ENCODE measurements at places on chromosomes 12 and 14.

DNA sequence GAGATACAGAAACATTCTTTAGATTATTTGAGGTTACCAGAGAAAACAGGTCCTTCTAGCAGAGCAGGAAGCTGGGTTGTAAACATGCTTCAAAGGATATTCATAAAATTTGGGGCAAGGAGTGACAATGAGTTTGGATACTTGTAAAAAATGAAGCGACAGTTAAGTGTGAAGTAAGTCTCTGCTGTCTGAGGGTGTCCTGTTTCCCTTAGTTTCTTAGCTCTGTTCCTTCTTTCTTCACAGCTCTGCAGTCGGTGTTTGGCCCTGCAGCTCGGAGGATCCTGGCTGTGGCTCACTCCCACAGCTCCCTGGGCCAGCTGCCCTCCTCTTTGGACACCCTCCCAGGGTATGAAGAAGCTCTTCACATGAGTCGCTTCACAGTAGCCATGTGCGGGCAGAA lies 10.8 kb downstream of the TMEM52B start:
- no peak for DNase-seq

GRCh38 chr14:65548878-65549277 lies 136.3 kb downstream of the FUT8 start:
- no peak for DNase-seq

- DNase-seq = peak; percentile 70
Measured at GRCh38 chr14:60254176-60254575, 5.2 kb downstream of the PPM1A start.

DNA sequence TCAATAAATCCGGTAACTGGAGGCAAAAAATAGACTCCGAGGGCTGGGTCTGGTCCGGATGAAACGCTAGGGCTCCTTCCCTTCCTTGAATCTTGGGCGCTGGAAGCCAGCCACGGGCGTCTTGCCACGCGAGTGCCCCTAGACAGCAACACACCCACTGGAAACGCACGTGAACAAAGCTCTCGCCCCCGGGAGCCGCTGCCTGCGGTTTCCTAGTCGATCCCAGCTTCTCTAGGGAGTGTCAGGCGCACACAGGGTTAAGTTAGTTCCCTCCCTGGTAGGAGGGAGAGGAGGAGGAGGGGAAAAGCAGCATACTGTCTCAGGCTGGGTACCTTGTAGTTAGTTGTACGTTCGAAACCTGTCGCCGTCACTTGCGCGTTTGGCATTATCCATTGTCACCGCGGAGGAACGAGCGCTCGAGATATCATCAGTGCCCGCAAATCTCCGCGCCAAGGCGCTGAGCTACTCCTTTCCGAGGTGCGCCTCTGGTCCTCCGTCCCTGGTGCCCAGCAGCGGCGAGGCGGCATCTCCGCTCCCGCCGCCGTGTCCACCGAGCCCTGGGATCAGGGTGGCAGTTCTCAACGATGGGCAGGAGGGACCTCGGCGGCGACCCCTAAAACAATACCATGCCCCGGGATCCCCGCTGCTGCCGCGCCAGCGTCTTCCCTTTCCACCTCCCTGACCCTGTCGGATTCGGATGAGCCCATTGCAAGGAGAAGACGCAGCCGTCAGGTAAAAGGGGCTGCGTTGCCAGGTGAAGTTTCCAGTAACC lies at the start of gene FLRT2:
TSS of gene FLRT2 (plus strand) at position 342 of the 772 bp plus-strand sequence. CDS start 91,371 bp downstream, outside the sequence.
- DNase-seq = no peak

DNA sequence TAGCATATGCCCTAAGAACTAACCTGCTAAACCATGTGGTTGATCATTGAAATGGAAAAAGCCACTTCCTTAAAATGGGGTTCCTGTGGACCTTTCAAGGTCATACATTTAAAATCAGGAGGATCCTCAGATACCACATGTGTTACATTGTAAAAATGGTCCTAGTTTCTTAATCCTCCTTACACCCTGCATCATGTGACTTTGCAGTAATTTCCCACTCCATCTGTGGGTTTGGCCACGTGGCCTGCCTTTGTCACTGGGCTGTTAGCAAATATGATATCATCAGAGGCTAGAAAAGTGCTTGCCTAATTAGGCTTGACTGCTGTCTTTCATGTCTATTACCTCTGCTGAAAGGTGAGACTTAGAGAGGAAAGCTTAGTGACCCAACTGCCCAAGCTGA lies 70.7 kb downstream of the CMKLR1 start:
- no peak for DNase-seq

All from epithelial cell of proximal tubule (primary cell).